ENCODE measurements at places on chromosomes 4 and X.

DNA sequence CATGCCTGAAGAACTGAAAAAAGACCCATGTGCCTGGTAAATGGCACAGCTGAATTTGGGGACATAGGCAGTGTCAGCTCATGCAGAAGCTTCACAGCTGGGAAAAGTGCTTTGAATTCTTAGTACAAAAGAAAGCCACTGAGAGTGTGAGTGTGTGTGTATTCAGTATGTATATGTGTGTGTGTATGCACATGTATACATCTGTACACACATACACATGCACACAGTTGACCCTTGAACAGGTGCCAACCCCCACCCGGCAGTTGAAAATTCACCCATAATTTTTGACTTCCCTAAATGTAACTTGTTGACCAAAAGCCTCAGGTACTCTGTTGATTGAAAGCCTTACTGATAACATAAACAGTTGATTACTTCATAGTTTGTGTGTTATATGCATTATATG is 49.5 kb upstream of the ENPP6 start:
- DNase-seq, result no peak

- DNase-seq, result no peak
Observed at GRCh38 chr4:145440292-145441007, 41.2 kb upstream of the SMAD1 start.

DNA sequence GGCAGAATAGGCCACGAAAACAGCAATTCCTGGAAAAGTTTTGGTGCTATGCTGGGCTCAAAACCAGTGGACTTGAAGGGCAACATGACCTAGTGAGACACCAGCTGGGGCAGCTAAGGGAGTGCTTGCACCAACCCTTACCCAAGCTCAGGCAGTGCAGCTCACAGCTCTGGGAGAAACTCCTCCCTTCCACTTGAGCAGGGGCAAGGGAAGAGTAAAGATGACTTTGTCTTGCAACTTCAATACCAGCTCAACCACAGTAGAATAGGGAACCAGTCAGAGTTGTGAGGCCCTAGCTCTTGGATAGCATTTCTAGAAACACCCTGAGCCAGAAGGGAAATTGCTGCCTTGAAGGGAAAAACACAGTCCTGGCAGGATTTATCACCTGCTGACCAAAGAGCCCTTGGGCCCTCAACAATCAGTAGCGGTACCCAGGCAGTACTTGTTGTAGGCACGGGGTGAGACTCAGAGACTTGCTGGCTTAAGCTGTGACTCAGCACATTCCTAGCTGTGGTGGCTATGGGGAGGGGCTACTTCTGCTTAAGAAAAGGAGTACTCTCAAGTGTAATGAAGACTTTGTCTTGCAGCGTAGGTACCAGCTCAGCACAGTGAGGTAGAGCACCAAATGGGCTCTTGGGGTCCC is 19.7 kb upstream of the ABCG2 start:
- DNase-seq, result no peak

- DNase-seq, result no peak
Observed at GRCh38 chr4:68589790-68590189, 13.7 kb upstream of the UGT2B17 start.

- DNase-seq, result no peak
Observed at GRCh38 chr4:25811374-25811690, 51.5 kb downstream of the SEL1L3 start.

DNA sequence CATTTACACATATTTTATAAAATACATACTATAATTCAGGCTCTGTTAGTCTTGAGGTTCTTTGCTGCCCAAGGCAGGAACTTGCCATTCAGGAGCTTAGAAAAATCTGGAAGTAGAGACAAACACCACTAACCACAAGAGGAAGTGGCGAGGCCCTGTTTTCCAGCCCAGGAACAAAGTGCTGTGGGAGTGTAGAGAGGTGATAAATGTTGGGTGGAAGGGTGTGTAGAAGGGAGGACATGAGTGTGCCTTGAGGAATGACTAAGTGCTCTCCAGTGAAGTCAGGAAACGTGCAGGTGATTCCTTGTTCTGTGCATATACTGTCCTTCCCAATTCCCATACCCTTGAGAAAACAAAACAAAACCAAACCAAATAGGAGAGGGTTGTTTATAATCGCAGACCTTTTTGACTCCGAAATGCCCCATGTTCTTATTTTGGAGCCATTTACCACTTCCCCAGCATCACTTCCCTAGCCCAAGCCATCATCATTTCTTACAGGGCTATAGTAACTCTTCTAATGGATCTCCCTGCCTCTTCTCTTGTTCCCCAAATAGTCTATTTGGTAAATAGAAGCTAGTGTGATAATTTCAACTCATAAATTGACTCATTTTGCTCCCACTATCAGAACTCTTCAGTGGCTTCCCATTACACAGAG is 83.2 kb downstream of the GPAT3 start:
- DNase-seq, result no peak

DNA sequence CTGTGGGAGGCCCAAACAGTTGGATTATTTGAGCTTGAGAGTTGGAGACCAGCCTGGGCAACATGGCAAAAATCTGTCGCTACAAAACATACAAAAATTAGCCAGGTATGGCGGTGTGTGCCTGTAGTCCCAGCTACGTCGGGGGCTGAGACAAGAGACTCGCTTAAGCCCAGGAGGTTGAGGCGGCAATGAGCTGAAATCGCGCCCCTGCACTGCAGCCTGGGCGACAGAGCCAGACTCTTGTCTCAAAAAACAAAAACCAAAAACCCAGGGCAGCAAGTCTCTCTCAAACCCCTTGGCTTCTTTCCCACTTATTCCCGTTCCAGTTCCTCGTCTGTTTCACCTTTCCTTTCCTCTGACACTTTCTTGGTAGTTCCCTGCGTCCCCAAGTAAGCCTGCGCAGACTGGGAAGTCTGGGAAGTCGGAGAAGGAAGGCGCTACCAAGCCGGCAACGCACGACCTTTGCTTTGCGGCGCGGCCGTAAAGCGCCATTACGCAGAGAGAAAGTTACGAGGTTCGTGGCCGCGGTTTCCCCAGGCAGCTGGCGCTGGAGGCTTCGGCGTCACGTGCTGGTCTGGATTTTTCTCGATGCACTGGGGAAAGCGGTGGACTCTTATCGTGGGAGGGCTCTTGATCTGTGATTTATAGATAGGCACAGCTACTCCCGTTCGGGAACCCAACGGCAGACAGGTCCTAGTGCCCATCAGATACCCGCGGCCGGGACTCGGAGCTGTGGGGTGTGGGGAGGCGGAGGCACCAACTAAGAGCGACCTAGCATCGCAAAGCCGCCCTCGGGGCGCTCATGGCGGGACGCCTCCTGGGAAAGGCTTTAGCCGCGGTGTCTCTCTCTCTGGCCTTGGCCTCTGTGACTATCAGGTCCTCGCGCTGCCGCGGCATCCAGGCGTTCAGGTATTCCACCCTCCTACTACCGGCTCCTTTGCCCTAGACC is at the start of gene NUDT9:
TSS of gene NUDT9 (plus strand) at position 470 of the 949 bp plus-strand sequence. CDS start at position 803, 333 bp downstream.
- DNase-seq, result peak; percentile 68

DNA sequence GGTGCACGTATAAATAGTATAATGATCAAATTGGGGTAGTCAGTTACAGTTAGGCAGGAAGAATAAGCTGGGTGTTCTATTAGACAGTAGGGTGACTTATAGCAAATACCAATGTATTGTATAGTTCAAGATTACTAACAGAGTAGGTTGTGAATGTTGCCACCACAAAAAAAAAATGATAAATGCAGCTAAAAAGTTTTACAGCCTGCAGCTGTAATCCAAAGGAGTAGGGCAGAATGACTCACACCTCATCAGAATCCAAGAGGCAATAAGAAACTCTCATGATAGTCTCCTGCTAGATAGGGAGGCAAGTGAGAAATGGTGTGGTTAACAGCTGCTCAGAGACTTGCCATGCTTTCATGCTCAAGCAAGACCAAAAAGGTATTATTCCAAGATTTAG is 19.6 kb upstream of the TCEAL4 start:
- no peak for DNase-seq

- no peak for DNase-seq
Observed at GRCh38 chrX:39874202-39874816, 223.4 kb downstream of the BCOR start.

- no peak for DNase-seq
Observed at GRCh38 chr4:15563871-15564270, 91.3 kb downstream of the FBXL5 start.

DNA sequence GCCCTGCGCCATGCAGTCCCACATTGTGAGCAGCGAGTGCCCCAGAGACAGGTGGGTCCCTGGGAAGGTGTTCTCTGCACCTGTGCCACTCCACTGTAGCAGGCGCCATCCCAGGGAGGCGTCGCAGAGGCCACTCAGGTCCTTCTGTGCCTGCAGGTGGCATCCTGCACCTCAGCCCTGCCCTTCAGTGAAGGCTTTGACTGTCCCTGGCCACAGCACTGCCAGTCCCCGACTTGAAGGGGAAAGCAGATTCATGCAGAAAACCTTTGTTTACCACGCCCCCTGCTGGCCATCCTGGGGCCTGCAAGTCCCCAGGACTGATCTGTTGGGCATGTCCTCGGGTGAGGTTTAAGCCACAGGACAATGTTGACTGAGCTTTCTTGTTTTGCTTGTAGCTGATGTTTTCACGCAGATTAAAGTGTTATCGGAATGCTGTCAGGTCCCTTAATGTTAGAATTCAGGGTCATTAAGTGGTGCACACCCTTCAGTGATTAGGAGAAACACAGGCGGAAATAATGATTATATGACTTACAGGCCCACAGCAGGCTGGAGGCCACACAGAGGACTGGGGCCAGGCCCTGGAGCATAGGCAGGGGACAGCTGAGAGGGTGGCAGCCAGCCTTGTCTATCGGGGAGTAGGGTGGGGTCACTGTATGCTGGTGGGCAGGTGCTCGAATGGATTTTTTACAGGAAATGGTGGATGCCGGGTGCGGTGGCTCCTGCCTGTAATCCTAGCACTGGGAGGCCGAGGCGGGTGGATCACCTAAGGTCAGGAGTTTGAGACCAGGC is 5.0 kb downstream of the TACC3 start:
- DNase-seq, result peak; percentile 95

DNA sequence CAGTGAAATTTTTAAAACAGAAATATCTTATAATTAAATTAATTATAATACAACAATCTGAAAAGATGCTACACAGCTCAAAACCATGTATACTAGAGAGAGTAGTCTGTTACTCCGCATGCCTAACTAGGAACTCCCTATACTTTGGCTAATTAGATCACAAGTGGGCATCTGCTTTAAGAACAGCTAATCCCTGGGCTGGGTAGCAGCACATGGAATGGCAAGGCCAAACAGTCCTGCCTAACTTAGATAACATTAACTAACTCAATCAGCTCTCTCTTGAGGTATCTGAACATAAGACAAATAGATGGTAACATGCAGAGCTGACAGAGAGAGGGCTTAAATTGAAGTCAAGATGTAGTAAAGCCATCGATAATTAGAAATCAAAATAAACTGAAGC is 9.9 kb downstream of the CHIC2 start:
- no peak for DNase-seq

DNA sequence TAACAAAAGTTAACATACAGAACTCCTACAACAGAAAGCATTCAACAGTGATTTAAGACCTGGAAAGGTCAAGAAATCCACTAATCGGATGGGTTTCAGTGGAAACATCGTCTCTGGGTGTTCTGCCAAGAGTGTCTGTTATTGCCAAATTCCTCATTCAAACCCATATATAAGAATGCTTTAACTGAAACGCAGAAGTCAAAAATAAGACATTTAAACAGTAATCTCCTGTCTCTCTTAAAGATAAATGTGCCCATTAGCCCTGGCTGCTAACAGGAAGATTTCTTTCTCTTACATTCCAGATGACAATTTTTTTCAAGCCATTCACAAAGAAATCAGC is 31.5 kb downstream of the DCTD start:
- no peak for DNase-seq

- no peak for DNase-seq
Observed at GRCh38 chr4:16582526-16582925, 315.9 kb downstream of the LDB2 start.

GRCh38 chr4:150089732-150090131 is 11.5 kb downstream of the DCLK2 start:
- DNase-seq, result no peak

DNA sequence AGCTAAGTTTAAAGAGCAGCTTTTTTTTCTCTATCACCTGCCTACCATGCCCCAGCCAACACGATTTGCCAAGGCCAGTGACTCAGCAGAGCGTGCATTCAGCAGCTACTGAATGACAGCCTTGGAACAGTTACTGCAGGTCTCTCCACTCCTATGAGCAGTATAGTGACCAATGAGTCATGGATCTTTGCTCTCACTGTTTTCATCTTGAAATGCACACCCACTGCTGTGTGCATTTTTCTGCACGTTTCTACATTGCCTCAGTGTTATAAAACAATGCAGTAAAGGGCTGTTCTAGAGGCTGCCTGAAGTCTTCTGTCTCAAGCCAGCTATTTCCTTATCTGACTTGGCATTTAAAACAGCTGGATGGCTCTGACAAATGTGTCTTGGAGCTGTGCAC is 66.0 kb upstream of the C4orf54 start:
- no peak for DNase-seq

- no peak for DNase-seq
Observed at GRCh38 chrX:141732031-141732430, 33.5 kb upstream of the SPANXD start.

- no peak for DNase-seq
Observed at GRCh38 chr4:7208509-7209451, 16.4 kb downstream of the SORCS2 start.

DNA sequence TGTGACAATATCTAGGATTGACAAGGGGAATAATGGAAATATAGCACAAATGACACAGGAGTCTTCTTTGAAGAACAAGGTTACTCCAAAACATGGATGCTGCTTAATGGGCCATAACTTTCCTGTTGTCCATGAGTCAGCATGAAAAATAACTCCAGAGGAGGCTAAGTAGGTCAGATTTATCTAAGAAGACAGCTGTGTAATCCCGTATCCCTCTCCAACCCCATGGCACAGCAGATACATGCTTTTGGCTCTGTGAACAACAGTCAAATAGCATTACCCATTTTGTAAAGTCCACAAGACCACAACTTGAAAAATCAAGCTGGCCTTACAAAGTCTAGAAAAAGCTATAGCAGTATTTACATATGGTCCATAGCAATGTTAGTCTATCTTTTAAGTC is 2.1 kb upstream of the TMEM131L start:
- DNase-seq, result no peak

GRCh38 chrX:135328421-135329005 is 19.2 kb downstream of the ETDC start:
- DNase-seq, result no peak

- no peak for DNase-seq
Observed at GRCh38 chrX:153372949-153373348, 28.2 kb downstream of the PNMA6E start.

DNA sequence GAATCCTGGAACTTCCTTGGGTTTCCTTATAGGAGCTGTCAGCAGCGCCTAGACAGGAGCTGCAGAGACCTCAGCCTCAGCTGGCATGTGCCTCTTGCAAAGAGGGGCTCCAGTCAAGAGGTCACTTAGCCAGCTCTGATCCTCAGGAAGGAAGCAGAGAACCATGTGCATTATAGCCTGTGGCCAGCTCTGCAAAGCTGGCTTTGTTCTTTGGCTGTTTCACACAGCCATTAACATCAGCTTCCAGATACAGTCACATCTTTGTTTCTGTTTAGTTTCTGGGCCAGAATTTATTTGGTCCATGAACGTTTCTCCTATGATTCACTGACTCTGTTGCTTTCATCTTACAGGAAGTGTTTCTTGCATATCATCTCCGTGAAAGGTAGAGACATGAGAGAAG is 92.4 kb downstream of the CC2D2A start:
- DNase-seq, result no peak

GRCh38 chr4:113884655-113885054 is 94.8 kb downstream of the ARSJ start:
- DNase-seq, result no peak

Data from activated CD4-positive, CD25-positive, alpha-beta regulatory T cell (primary cell).